Left kidney (tissue), 8 donors: ENCODE measurements at places on chromosomes 2 and 18. TPM values are rescaled to one million over a fixed set of nuclear protein-coding genes. Genes with fewer than 3 reads are reported as not detected.

GRCh38 chr2:231677632-231678104 is 30.7 kb upstream of the PTMA start:
- DNase-seq: peak; percentile 91

PPM1G gene
- 96.0 TPM for polyA plus RNA-seq

- no peak for DNase-seq
Measured at GRCh38 chr2:172366596-172367150, 60.7 kb upstream of the ITGA6 start.

GRCh38 chr2:74391209-74391579 is 11.1 kb upstream of the DCTN1 start:
- DNase-seq: no peak

- peak; percentile 59 for DNase-seq
Measured at GRCh38 chr2:44360749-44361329, 455 bp downstream of the PREPL start.

TUBA3D gene
- polyA plus RNA-seq: 2.0 TPM

DNA sequence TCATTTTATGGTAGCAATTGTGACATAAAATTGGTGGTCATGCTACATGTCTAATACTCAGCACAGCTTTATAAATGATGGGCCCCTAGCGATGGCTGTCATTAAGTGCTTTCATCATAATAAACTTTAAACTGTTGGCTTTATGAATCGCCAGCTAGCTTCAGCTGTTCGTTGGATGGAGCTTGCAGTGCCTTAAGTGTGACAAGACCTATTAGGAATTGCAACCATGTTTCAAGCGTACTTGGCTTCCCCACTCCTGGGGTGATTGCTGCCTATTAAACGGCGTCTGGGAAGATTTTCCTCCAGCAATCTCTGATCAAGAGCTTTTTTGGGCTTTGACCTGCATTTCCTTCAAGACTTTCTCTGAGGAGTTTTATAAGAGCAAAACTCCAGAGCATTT is 164.5 kb upstream of the SIX3 start:
- DNase-seq: no peak

- no peak for DNase-seq
Measured at GRCh38 chr2:143934626-143935481, 585.1 kb downstream of the ZEB2 start.

- no peak for DNase-seq
Measured at GRCh38 chr2:190994148-190994547, 19.8 kb downstream of the STAT1 start.

GRCh38 chr2:85547859-85548607 is 9.1 kb downstream of the MAT2A start:
- no peak for DNase-seq

DNA sequence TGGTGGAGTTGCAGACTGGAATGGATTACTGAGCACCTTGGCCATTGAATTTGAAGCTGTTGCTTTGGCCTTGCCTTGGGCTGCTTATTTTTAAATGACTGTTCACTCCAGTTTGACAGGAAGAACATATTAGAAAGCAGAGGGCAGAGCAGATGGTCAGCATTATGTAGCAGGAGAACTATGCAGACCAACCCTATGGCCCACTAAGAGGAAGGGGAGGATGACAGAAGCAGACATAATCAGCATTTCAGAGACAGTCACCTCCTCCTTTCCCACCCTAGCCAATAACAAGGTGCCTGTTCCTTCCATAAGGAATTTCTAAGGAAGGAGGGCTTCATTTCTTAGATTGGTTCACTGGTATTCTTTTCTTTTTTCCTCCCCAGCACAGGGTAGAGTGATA is 2.4 kb downstream of the CHRNA1 start:
- DNase-seq: no peak

PLEKHH2 gene
- 66.9 TPM for polyA plus RNA-seq

GRCh38 chr2:154443919-154444318 is 254.6 kb upstream of the KCNJ3 start:
- DNase-seq: no peak

DNA sequence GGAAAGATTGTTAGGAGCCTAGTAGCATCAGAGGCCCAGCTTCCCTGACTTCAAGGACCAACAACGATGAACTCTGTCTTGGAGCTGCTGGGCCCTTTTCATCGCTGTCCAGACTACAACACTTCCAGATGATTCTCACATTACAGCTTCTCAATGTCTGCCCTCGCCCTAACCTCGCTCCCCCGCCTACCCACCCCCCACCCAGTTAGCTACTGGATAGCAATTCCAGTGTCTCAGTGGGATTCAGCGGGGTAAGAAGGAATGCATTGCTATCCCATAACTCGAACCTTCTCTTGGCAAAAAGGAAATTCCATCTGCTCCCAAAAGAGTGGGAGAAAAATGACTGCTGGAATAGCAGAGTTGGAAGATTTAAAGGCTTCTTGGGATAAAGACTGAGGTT is 65.0 kb downstream of the RPL37A start:
- no peak for DNase-seq

GRCh38 chr2:151792589-151792988 is 35.6 kb downstream of the ARL5A start:
- no peak for DNase-seq

AFF3 gene
- polyA plus RNA-seq: 26.6 TPM

DNA sequence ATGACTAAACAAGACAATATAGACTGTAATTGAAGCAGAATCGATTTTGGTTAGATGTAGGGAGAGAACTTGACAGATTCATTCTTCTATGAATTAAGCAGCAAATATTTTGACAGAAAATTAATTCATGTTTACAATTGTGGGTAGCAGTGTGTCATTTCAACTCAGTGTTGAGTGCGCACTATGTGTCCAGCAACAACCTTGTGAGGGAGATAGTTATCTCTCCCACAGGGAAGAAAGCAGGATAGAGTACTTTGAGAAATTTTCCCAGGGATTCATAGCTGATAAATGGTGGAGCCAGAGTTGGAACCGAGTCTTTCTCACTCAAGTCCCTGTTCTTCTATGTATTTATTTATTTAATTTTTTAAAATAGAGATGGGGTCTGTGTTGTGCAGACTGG is 5.2 kb downstream of the MRPL33 start:
- no peak for DNase-seq

GRCh38 chr2:138689705-138690104 is 90.5 kb downstream of the NXPH2 start:
- DNase-seq: no peak

GRCh38 chr2:225270861-225271260 is 128.6 kb upstream of the NYAP2 start:
- DNase-seq: no peak

HJURP gene
- polyA plus RNA-seq: 33.4 TPM

DNA sequence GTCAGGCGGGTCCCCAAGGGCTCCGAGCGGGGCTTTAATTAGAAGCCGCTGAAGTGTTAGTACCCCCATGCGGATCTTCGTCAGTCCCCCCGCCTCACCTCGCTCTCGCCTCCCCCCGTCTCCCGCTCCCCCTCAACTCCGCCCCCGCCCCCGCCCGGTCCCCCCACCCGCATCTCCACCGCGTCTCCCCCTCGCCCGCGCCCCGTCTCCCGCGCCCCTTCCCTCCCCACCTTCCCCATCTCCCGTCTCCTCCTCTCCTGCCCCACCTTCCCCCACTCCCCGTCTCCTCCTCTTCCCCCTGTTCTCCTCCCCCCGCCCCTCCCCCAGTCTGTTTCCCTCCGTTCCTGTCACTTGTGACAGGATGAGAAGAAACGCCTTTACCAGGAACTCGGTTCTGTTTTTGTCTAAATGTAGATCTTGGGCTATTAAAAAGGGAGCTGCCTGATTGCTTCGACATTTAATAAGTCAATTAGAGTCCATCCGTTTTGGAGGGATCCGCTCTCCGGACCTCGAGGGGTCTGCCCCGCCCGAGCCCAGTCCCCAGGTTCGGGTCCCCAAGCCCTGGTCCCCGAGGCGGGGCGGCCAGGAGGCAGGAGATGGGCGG is 969 bp upstream of the ALKAL2 start:
- no peak for DNase-seq

GRCh38 chr2:109456776-109457175 is 157.0 kb downstream of the SEPTIN10 start:
- no peak for DNase-seq

DNA sequence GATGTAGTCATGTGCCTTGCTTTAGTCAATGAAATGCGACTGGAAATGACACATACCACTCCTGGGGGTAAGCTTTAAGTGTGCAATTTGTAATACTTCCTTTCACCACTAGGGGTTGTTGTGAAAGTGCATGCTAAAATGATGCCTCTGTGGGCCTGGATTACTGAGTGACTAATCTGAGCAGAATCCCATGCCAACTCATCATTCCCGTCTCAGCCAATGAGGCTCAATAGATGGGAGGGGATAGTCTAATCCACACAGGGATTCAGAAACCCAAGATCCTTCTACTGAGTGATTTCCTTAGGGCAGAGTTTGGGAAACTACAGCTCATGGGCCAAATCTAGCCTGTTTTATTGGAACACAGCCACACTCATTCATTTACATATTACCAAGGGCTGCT is 54.0 kb downstream of the HRH4 start:
- no peak for DNase-seq

BABAM2 gene
- 55.7 TPM for polyA plus RNA-seq

GRCh38 chr2:96549967-96550786 is 13.6 kb downstream of the ARID5A start:
- no peak for DNase-seq

GTF2A1L gene
- polyA plus RNA-seq: 0.25 TPM

GRCh38 chr2:8319219-8319618 is 362.6 kb upstream of the ID2 start:
- DNase-seq: no peak

DRC1 gene
- polyA plus RNA-seq: 3.4 TPM

DNA sequence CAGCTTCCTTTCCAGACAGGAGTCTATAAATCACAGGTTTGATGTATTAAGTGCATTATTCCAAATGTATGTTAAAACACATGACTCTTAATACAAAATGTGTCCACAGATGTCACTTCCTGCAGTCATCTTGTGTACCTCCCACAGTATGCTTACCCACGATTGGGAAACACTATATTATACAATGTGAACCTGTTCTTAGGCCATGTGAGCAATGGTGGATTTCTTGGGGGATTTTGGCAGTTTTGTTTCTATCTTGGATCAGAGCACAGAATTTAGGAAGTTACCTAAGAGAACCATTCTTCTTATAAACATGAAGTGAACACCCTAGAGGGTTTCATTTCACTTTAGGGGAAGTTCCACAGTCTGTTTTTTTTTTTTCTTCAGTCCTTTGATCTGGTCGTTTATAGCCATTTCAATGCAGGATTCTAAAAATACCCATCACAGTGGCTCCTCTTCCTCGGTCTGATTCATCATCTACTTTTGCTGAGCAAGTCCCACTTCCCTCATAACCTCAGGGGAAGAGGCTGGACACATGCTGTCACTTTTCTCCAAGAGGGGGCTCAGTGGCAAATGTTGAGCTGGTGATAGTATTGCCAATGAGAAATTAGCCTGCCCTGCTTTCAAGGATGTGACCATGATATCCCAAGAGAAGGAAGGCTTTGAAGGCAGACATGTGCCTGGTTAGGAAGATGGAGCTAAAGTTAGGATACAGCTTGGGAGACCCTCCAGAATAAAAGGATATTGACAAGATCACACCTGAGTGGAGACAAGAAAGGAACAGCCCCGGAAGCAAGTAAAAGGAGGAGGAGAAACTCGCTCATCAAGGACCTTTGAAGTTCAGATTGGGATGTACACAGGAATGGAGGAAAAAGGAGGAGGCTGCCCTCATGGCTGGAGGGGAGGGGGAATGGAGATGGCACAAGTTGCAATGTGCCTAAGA is 22.6 kb downstream of the PLEK start:
- DNase-seq: no peak

DNA sequence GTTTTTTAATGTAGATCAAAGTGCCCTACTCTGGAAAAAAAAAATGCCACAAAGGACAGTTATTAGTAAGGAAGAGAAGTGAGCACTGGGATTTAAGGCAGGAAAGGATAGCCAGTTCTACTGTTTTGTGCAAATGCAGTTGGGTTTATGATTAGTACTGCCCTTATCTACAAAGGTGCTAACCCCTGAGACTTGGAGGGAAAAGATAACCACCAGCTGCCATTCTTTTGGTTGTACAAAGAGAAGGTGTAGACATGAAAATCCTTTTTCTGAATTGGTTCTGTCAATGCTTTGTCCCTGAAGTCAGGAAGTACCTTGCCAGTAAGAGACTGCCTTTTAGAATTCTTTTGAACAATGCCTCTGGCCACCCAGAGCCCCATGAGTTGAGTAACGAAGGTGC is 11.3 kb downstream of the APLF start:
- no peak for DNase-seq

FBXO36 gene
- 7.6 TPM for polyA plus RNA-seq

- DNase-seq: no peak
Measured at GRCh38 chr18:59758837-59759236, 61.6 kb upstream of the CCBE1 start.

DNA sequence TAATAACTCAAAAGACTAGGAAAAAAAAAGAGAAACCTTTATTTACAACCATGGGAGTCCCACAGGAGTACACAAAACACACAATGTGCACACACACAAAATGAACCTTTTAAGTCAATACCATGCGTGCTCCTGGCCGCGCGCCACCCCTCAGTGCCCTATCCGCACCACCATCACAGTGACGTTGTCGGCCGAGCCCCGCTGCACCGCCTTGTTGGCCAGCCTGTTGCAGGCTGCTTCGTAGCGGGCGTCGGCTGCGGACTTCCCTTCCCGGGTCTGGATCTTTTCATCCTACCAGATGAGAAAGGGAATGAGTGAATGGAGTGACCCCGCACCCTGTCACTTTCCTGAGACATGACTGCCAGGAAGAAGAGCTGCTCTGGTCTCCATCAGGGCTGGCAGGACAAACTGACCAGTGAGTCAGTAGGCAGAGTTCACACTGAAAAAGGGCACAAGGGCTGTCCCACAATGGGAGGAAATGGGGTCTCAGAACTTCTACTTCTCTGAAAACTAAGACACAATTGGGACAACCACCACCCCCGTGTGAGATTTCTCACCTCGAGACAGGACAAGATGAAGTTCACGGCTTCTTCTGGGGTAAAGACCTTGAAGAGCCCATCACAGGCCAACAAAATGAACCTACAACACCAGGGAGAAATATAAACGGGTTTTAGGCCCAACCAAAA is 11.8 kb downstream of the ERFE start:
- no peak for DNase-seq

DNA sequence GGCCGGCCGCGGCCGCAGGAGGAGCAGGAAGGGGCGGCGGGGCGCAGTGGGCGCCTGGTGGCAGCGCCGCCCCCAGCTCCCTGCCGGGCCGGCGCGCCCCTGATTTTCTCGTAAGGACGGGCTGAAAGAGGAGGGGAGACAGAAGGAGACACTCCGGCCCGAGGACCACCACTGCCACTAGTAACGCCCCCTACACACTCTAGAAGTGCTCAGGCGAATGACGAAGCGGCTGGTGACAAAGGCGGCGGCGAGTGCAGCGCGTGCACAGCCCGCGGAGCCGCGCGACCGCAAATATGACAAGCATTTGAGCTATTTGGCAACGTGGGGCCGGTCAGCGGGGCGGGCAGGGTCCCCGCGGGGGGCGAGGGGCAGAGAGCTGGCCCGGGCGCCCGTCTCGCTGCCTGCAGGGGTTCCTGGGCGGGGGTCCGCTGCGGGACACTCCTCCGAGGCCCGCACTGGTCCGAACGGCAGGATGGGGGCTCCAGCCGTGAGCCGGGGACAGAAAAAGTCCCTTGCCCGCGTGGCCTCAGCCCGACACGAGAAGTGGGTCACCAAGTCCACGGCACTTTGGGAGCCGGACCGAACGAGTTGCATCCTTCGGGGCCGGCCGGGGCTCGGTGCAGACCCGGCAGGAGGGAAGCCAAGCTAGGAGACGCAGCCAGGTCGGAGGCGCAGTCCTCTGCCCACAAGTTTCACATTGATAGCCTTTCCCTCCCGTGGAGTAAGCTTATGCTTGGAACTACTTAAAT is 524 bp upstream of the SERTAD2 start:
- DNase-seq: peak; percentile 74
